ENCODE measurements at places on chromosomes 1 and 21. TPM values are rescaled to one million over a fixed set of nuclear protein-coding genes. Genes with fewer than 3 reads are reported as not detected.

- DNase-seq, result no peak
Observed at GRCh38 chr1:116948642-116949041, 38.9 kb downstream of the PTGFRN start.

DNA sequence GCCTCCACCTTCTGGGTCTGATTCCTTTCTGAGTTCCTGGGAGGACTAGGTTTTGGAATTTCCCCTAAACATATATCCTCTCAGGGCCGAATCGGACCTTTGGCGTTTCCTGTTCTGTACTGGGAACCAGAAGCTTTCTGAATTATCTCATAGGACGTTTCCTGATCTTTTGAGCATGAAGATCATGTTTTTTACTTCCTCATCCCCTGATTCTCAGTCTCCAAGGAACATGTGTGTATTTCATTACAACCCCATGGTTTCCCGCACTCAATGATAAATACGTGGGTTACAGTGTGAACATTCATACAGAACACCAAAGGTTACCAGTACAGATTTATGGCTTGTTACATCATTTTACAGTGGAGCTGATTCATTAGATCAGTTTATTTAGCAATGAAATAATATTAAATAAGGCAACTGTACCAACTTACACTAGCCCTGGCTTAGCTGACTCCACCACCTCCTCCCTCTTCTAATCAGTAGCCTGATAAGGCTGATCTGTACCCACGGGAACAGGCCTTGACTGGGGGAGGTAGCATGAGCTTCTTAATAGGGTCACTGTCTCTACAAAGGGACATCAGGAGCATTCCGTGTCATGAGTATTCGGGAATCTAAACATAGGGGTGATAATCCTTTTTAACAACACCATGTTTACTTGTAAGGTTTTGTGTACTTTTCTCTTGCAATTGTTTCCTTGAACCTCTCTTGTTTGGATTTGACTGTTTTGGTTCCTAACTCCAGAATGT, 57.8 kb upstream of the ERRFI1 start:
- DNase-seq, result peak; percentile 76

Gene MTARC1
- 3.6 TPM for total RNA-seq

Gene TMEM81
- total RNA-seq, result 1.1 TPM

DNA sequence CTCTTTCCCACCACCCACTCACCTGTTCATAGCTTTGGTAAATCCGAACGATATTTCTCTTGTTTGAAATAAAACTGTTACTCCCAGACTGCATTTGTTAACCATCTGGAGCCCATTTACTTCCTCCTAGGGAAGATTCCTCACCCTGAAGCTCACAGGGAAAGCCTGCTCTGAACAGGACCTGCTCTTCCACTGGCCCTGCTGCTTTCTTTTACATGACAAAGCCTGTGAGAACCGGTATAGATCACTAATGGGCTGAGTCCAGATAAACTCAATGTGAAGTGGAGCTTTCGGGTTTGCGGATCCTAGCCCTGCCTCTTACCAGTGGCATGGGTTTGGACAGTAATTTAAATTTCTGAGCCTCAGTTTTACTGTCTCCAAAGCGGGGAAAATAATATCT, 45.2 kb downstream of the FAM163A start:
- DNase-seq, result no peak

Gene MFN2
- 66.4 TPM for total RNA-seq

GRCh38 chr21:46269466-46269865, 15.9 kb downstream of the MCM3AP start:
- DNase-seq, result no peak

Gene KPRP
- not detected for total RNA-seq

DNA sequence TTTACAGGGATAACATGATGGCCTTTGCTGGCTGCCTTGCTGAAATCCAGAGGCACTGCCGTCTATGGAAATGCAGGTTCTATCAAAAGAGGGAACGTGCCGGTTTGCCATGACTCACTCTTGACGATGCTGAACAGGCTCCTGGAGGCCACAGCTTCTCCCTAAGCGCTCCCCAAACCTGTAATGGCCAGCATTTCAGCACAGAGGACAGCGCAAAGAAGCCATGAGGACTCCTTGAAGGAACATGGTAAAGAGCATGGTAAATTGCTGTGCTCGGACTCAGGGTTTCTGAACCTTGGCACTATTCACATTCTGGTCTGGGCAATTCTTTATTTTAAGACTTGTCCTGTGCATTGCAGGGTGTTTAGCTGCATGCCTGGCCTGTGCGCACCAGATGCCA, 217.5 kb downstream of the CAMTA1 start:
- no peak for DNase-seq

DNA sequence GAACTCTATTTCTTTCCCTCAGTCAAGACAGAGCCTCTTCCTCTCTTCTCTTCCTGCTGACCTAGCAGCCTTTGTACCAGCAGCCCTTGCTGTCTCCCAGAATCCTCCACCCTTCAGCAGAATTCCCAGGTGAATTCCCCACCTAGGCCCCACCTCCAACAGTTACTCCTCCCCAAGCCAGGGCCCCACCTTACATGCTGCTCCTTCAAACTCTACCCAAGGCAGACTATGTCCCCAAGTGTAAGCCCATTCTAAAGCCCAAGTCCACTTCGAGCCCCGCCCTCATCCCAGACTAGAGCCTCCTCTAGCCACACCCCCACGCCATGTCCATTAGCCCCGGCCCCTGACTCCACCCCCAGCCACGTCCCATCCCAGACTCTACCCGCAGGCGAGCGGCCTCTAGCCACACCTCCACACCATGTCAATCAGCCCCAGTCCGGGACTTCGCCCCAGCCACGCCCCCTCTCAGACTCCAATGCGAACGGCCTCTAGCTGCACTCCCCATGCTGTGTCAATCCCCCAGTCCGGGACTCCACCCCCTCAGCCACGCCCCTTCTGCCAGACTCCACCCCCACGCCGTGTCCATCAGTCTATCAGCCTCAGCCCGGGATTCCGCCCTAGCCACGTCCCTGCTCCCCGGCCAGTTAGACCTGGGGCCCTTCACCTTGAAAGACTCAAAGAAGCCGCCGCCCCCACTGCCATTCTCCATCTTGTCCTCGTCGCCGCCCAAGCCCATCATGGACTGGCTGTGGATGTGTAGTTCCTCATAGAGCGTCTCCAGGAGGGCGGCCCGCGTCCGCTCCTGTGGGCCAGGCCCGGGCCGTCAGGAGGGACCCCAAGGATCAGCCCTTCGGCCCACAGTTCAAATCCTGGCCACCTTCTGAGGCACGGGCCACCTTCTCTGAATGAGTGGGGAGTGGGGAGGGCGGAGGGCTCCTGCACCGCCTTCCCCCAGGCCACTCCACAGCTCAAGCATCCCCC, 61.3 kb downstream of the RAP1GAP start:
- peak; percentile 68 for DNase-seq

- no peak for DNase-seq
Observed at GRCh38 chr1:167488786-167489185, 29.5 kb downstream of the CD247 start.

DNA sequence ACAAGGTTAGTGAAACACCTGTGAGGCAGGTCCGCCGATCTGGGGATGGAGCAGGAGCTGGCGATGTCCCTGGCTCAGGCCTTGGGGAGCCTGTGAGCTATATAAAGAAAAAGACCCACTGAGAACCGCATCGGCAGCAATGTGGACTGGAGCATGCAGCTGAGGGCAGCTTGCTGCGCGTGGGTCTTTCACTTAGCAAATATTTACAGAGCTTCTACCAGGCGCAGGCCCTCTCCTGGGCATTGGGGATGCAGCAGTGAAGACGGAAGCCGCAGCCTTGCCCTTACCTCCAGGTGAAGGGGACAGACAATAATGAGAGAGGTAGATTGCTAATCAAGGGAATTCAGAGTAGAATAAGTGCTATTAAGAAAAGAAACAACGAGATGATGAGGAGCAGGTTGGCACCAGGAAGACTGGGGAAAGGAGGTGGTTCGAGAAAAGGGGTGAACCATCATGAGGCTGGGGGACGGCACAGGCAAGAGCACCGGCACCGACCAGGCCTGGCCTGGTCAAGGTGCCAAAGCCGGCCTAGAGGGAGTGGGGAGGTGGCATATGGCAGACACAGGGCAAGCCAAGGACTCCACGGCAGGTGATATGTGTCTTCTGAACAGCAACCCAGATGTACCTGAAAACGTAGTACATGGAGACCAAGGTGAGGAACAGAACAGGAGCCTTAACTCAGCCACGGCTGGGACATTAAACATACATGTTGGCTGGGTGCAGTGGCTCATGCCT, 60.7 kb upstream of the PAX7 start:
- no peak for DNase-seq

DNA sequence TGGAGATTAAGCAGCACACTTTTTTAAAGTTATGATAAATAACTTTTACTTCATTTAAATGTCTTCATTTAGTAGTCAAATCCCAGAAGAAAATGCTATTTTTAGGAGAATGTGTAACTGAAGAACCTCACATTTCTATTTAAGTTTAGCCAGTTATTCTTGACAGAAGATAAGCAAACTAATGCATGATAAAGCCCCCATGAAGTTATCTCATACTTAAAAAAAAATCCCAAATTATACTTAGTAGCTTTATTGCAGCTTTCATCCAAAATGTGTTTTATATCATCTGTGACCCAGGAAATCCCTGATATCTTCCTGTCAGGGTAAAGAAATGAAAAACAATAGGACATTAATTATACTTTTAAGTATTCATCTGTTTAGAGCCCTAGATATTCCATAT, 124.8 kb upstream of the SYT6 start:
- no peak for DNase-seq

Gene ILDR2
- under 0.01 TPM for total RNA-seq

GRCh38 chr21:34771512-34772028, 102.8 kb downstream of the CLIC6 start:
- DNase-seq, result peak; percentile 7

Data from dermis microvascular lymphatic vessel endothelial cell (primary cell).